Cardiac ventricle fibroblast (primary cell): ENCODE measurements at places on chromosomes 5 and 9. TPM values are rescaled to one million over a fixed set of nuclear protein-coding genes. Genes with fewer than 3 reads are reported as not detected.

CYLC2 gene
- not detected in 2 replicates for total RNA-seq

STX17 gene
- total RNA-seq = 19.3 and 26.6 TPM in 2 replicates

PRR16 gene
- total RNA-seq = 21.3 and 29.0 TPM in 2 replicates

AJM1 gene
- total RNA-seq = 1.1 and 1.4 TPM in 2 replicates

SPATA31E1 gene
- not detected in 2 replicates for total RNA-seq

CENPH gene
- 1.6 and 8.8 TPM in 2 replicates for total RNA-seq

FAM169A gene
- not detected in 2 replicates for total RNA-seq

TSLP gene
- total RNA-seq = 0.24 and 0.94 TPM in 2 replicates

ECM2 gene
- 39.1 and 50.1 TPM in 2 replicates for total RNA-seq

SPATA31A6 gene
- total RNA-seq = not detected in 2 replicates

MARCHF11 gene
- not detected in 2 replicates for total RNA-seq

MARCOL gene
- not detected in 2 replicates for total RNA-seq

MYOT gene
- total RNA-seq = not detected in 2 replicates

AKNA gene
- 5.1 TPM in 2 replicates for total RNA-seq

LRRC19 gene
- not detected in 2 replicates for total RNA-seq

NUTM2G gene
- not detected in 2 replicates for total RNA-seq

SLC34A3 gene
- total RNA-seq = not detected in 2 replicates

IL5 gene
- total RNA-seq = not detected in 2 replicates

UIMC1 gene
- 15.0 and 16.9 TPM in 2 replicates for total RNA-seq

GNA14 gene
- 2.2 and 3.0 TPM in 2 replicates for total RNA-seq

SMIM33 gene
- total RNA-seq = not detected in 2 replicates

CAVIN4 gene
- total RNA-seq = 0.24 and 0.25 TPM in 2 replicates

HCN1 gene
- not detected in 2 replicates for total RNA-seq

RETREG1 gene
- 0.05 and 0.44 TPM in 2 replicates for total RNA-seq

EIF4E1B gene
- not detected in 2 replicates for total RNA-seq

OR1L1 gene
- not detected in 2 replicates for total RNA-seq

MCC gene
- 33.8 and 46.9 TPM in 2 replicates for total RNA-seq

ORM2 gene
- not detected in 2 replicates for total RNA-seq

LHX6 gene
- 0.05 and 0.81 TPM in 2 replicates for total RNA-seq

DCAF10 gene
- 14.6 and 34.6 TPM in 2 replicates for total RNA-seq
